ENCODE measurements at places on chromosomes 2 and 18. TPM values are rescaled to one million over a fixed set of nuclear protein-coding genes. Genes with fewer than 3 reads are reported as not detected.

DNA sequence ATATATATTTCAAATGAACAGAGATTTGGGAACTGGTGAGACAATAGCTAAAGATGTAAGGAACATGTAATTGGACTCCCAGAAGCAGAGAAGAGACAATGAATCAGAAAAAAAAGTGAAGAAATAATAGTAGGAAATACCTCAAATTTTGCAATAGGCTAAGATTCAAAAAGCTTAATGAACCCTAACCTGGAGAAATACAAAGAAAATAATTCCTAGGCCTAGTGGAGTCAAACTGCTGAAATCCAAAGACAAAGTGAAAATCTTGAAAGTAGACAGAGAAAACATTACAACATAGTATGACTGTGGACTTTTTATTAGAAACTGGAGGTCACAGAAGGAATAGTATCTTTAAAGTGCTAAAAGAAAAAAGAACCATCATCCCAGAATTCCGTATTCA is 76.7 kb downstream of the LAMA3 start:
- H3K4me1 ChIP-seq = no peaks in the 10 kb centered on the region
- H3K4me3 ChIP-seq = no peak overlapping the region
- H3K27ac ChIP-seq = no peak overlapping the region
- no peaks in the 10 kb centered on the region for H3K36me3 ChIP-seq

The COL6A3 gene
- total RNA-seq = 4.1 TPM

DNA sequence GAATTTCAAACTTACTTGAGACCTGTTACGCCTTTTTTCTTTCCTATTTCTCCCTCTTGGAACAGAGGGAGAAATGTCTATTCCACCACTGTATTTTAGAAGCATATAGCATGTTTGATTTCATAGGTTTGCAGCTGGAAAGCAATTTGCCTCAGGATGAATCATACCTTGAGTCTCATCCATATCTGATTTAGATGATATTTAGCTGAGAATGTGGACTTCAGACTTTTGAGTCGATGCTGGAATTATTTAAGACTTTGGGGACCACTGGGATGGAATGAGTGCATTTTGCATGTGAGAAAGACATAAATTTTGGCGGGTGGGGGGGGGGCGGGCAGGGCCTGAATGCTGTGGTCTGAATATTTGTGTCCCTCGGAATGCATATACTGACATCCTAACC is 282.7 kb upstream of the STON1 start:
- H3K27ac ChIP-seq = no peak overlapping the region
- no peak overlapping the region for H3K4me3 ChIP-seq
- H3K27me3 ChIP-seq = no peaks in the 10 kb centered on the region
- peaks cover 4% of the 10 kb centered on the region for H3K4me1 ChIP-seq
- no peak for DNase-seq

The ACVR1C gene
- total RNA-seq = 0.04 TPM

GRCh38 chr2:115183144-115183543 is 740.7 kb downstream of the DPP10 start:
- no peak for DNase-seq
- H3K4me3 ChIP-seq = no peak overlapping the region
- no peaks in the 10 kb centered on the region for H3K4me1 ChIP-seq
- H3K36me3 ChIP-seq = no peaks in the 10 kb centered on the region

DNA sequence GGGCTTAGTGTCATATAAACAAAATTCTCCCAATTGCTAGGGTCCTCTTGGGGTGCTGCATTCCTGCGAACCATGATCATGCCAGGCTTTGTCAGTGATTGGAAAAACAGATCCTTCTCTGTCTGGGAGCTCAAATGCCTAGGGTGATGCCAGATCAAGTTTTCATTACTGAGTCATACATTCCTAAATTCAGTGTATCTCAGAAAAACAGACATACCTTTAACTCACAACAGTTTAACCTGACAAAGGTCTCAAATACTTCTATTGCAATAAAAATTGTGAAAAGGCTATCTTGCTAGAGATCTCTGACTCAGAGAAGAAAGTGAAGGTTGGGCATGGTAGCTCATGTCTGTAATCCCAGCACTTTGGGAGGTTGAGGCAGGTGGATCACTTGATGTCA is 86.9 kb downstream of the SH3YL1 start:
- no peak overlapping the region for H3K4me3 ChIP-seq
- no peaks in the 10 kb centered on the region for H3K27me3 ChIP-seq
- H3K4me1 ChIP-seq = peaks cover 8% of the 10 kb centered on the region
- no peak overlapping the region for H3K27ac ChIP-seq
- no peak for DNase-seq
- H3K36me3 ChIP-seq = no peaks in the 10 kb centered on the region

- peak overlapping the region; percentile 96 for H3K4me3 ChIP-seq
- peaks cover 5% of the 10 kb centered on the region for H3K4me1 ChIP-seq
- peak overlapping the region; percentile 81 for H3K27ac ChIP-seq
These were observed 475 bp downstream of the B3GNT2 start for GRCh38 chr2:62196278-62196901.

The VAMP8 gene
- total RNA-seq = 15.7 TPM

- H3K27me3 ChIP-seq = no peaks in the 10 kb centered on the region
- DNase-seq = peak; percentile 53
- no peak overlapping the region for H3K4me3 ChIP-seq
- peaks cover 36% of the 10 kb centered on the region for H3K36me3 ChIP-seq
These were observed 46.8 kb downstream of the PIK3C3 start for GRCh38 chr18:42001801-42002200.

DNA sequence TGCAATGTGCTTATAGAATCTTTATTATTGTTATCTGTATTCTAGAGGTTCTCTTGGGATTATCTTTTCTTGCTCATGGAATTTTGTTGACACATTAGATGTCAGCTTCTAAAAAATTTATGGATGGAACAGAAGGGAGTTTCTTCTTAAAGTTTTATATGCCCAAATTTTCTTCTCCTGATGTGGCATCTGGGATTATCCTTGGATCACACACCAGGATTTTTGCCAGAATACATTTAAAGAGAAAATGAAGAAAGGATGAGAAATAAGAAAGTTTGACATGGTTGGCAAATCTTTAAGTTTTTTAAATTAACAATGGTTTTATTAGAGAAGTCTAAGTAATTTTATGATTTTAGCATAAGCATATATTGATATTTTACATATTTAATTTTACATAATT is 706.7 kb upstream of the TMEFF2 start:
- H3K36me3 ChIP-seq = no peaks in the 10 kb centered on the region
- H3K27me3 ChIP-seq = no peaks in the 10 kb centered on the region
- H3K27ac ChIP-seq = no peak overlapping the region
- H3K4me3 ChIP-seq = no peak overlapping the region

The HAAO gene
- 0.30 TPM for total RNA-seq

DNA sequence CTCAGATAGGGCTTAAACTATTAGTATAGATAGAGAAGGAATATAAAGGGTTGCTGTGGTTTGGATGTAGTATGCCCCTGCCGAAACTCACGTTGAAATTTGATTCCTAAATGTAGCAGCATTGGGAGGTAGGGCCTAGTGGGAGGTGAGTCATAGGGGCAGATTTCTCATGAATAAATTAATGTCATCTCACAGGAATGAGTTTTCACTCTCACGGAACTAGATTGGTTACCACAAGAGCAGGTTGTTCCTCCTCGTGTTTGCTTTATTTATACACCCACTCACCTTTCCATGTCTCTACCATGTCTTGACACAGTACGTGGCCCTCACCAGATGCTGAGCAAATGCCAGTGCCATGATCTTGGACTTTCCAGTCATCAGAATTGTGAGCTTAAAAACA is 218.2 kb downstream of the RBM43 start:
- H3K27me3 ChIP-seq = no peaks in the 10 kb centered on the region
- no peak overlapping the region for H3K4me3 ChIP-seq
- H3K4me1 ChIP-seq = no peaks in the 10 kb centered on the region
- H3K27ac ChIP-seq = no peak overlapping the region

The SLC35G4 gene
- not detected for total RNA-seq

DNA sequence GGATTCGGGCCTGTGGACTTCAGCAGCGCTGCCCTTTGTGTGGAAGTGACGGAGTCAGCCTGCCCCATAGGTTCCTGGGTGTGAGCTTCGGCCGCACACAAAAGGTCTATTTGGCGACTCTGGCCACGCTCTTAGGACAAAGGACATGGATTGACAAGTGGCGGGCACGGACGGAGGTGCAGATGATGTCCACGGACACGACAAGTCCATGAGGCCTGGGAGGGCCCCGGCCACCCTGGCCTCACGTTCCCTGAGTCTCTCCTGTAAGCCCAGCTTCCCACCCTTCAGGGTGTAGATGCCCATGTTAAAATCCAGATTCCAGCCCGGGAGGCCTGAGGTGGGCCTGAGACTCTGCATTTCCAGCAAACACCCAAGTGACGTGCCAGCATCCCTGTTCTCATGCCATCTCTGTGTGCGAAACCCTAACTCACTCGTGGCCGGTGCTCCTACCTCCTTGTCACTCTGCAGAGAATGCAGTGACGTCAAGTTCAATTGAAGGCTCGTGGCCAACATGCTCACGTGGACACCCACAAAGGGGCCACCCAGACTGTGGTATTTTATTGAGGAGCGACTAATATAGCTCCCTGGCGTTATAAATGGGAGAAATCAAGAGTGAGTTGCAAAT is 111.7 kb downstream of the RTP5 start:
- H3K27ac ChIP-seq = no peak overlapping the region
- H3K36me3 ChIP-seq = no peaks in the 10 kb centered on the region
- no peak for DNase-seq

DNA sequence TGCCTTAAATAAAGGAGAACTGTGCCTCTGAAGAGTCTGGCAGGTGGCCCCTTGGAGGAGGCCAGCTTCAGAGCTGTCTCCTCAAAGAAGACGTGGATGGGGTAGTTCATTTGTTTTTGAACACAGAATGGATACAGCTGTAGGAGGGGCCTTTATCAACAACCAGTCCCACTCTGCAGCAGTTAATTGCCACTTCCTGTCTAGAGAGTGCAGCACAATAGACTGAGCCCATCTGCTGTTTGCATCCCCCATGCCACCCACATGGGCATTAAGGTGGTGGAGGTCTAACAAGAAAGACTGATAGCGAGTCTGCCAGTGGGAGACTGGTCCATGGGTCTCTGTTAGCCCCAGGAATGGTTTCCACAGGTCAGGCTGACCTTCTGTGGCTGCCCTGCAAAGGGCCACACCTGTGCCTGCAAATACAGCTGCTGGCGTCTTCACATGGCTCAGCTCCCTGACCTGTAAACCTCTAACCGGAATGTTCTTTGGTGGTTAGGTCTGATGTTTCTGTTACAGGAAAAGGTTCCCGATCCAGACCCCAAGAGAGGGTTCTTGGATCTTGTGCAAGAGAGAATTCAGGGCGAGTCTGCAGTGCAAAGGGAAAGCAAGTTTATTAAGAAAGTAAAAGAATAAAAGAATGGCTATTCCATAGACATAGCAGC is 153.3 kb upstream of the ITGA6 start:
- no peak for DNase-seq
- no peak overlapping the region for H3K4me3 ChIP-seq
- no peak overlapping the region for H3K27ac ChIP-seq
- no peaks in the 10 kb centered on the region for H3K27me3 ChIP-seq
- peaks cover 7% of the 10 kb centered on the region for H3K4me1 ChIP-seq
- no peaks in the 10 kb centered on the region for H3K36me3 ChIP-seq

The ZC3H15 gene
- 30.2 TPM for total RNA-seq

GRCh38 chr2:37098416-37099118 is 14.2 kb downstream of the GPATCH11 start:
- no peak for DNase-seq
- no peak overlapping the region for H3K27ac ChIP-seq
- no peaks in the 10 kb centered on the region for H3K27me3 ChIP-seq
- no peaks in the 10 kb centered on the region for H3K4me1 ChIP-seq
- H3K36me3 ChIP-seq = peaks cover 29% of the 10 kb centered on the region

The IL1R1 gene
- 0.21 TPM for total RNA-seq

The TSPYL6 gene
- not detected for total RNA-seq

GRCh38 chr2:189234991-189235390 is 55.4 kb upstream of the COL5A2 start:
- no peaks in the 10 kb centered on the region for H3K36me3 ChIP-seq
- H3K4me1 ChIP-seq = no peaks in the 10 kb centered on the region
- DNase-seq = peak; percentile 14
- H3K27ac ChIP-seq = no peak overlapping the region

GRCh38 chr2:42897358-42897757 is 105.0 kb upstream of the HAAO start:
- DNase-seq = no peak
- no peak overlapping the region for H3K4me3 ChIP-seq
- no peaks in the 10 kb centered on the region for H3K4me1 ChIP-seq
- H3K27me3 ChIP-seq = no peaks in the 10 kb centered on the region
- H3K36me3 ChIP-seq = no peaks in the 10 kb centered on the region
- no peak overlapping the region for H3K27ac ChIP-seq

- no peak overlapping the region for H3K4me3 ChIP-seq
- H3K36me3 ChIP-seq = no peaks in the 10 kb centered on the region
- H3K4me1 ChIP-seq = no peaks in the 10 kb centered on the region
- H3K27me3 ChIP-seq = peaks cover 8% of the 10 kb centered on the region
These were observed 46.3 kb downstream of the MAL start for GRCh38 chr2:95071856-95072255.

The KRCC1 gene
- 26.6 TPM for total RNA-seq

The XDH gene
- total RNA-seq = 0.69 TPM

GRCh38 chr18:7524786-7525185 is 42.3 kb upstream of the PTPRM start:
- H3K36me3 ChIP-seq = no peaks in the 10 kb centered on the region
- H3K27ac ChIP-seq = no peak overlapping the region
- no peaks in the 10 kb centered on the region for H3K4me1 ChIP-seq
- no peak overlapping the region for H3K4me3 ChIP-seq

- H3K36me3 ChIP-seq = no peaks in the 10 kb centered on the region
- H3K4me3 ChIP-seq = no peak overlapping the region
- H3K27ac ChIP-seq = no peak overlapping the region
- no peak for DNase-seq
These were observed 121.6 kb downstream of the TXNL1 start for GRCh38 chr18:56516789-56517188.

DNA sequence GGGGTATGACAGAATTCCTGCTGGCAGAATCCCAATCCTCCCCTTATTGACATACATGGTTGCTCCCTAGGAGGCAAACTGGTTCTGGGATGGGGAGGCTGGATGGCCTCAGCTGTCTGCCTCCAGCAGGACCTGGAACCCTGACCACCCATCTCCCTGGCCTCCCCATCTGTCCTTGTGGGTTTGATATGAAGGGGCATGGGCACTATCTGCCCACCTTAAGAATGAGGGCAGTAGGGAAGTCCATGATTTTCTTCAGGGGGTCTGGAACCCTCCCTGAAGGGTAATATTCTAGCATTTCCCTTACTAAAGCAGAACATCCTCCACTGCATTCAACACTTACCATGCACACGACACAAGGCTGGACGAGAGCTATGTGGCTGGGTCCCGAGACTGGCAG is 113.6 kb downstream of the VAPA start:
- H3K27ac ChIP-seq = no peak overlapping the region
- no peaks in the 10 kb centered on the region for H3K27me3 ChIP-seq
- H3K4me3 ChIP-seq = no peak overlapping the region
- H3K36me3 ChIP-seq = no peaks in the 10 kb centered on the region

DNA sequence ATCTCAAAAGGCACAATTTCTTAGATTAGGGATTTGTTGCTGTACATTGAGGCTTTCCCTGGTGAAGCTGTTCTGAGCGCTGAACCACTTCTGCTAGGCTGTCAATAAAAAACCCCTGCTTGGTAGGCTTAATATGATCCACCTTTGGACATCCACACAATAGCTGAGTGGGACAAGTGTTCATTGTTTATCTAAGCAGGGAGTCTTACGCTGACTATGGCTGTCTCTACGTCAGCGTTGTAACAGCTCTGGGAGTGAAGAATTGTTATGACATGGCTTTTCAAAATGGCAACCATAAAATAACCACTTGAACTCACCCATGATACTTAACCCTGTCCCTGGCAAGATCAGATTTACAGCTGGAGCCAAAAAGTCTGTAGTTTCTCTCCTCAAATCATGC is 111.5 kb upstream of the SULT1C3 start:
- H3K4me3 ChIP-seq = no peak overlapping the region
- H3K27me3 ChIP-seq = no peaks in the 10 kb centered on the region
- H3K4me1 ChIP-seq = no peaks in the 10 kb centered on the region
- no peak overlapping the region for H3K27ac ChIP-seq

The ST6GAL2 gene
- 1.2 TPM for total RNA-seq
